ENCODE measurements at places on chromosomes 16 and 17.
A peak's percentile ranks its signal among the peaks of the same experiment; 100 is the strongest.

DNA sequence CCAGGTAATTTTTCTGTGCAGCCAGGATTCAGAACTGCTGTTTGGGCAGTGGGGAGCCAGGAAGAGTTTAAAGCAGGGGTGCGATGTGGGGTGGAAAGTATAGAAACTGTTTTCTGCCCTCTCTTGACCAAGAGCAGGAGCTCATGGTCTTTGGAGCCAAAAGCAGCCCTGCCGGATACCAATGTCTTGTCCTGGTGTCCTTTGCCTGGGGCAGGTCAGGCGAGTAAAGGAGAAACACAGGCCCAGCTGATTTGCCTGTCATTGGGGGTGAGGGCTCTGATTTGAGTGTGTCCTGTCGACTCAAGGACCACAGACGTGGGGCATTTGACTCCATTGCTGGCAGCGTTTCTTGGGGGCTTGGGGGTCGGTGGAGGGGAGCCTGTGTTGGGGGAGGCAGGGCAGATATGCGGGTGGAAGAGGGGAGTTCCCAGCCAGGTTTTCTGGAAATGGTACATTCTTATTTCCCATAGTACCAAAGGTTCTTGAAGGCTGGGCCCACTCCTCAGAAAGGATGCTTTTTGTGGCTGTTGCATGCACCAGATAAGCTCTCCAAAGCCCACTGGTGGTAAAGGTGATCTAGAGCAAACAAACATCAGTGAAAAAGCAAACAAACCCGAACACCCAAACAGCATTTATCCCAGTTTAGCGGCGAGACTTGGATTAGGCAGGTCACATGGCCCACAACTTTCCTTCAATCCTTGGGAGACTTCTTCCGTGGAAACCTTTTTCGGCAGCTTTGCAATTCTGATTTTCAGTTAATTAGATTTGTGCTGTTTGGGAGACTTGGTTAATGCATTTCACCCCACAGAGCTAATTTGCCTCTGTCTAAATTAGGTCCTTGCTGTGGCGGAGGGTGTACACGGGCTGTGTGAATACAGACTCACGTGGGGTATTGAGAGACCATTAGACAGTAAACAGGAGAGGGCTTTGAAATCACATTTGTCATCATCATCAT is 59.0 kb downstream of the MSI2 start:
- no peak for DNase-seq

DNA sequence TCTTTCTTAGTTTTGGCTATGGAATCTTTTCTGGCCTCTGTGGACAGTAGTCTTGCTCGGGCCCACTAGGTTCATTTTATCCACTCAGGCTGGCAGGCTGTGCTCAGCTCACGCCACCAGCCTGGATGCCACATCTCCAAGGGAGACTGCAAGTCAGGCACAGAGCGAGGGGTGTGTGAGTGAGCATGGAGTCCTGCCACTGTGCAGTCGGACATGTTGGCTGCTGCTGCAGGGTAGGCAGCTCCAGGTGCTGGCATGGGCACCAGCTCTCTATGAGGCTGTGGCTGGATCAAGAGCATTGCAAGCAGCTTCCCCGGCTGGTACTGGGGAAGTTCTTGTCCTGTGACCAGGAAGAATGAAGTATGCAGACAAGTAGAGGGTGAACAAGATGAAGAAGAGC is 158.9 kb downstream of the PCTP start:
- no peak for DNase-seq

DNA sequence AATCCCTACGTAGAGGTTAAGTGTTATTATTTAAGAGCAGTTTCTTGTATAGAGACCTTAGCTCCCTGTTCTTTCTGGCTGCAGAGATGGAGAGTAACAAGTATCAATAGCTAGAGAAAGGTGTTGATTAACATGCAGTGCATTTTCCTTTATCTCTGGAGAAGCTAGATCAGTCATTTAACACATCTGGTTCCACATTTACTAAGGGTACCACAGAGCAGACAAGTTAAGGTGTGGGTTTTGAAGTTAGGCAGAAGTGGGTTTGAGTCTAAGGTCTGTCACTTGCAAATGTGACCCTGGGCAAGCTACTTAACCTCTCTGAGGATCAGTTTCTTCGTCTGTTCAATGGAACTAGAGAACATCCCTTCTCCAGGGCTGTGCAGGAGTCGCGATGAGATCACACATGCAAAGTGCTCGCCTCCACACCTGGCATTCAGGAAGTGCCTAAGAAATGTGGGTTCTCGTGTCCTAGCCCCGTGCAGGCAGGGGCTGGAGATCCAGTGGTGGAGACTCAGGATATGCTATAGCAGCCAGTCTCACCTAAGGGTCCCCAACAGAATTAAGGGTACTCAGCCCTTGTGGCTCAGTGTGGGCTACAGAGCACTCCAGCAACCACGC is 224.4 kb downstream of the XYLT1 start:
- no peak for DNase-seq

DNA sequence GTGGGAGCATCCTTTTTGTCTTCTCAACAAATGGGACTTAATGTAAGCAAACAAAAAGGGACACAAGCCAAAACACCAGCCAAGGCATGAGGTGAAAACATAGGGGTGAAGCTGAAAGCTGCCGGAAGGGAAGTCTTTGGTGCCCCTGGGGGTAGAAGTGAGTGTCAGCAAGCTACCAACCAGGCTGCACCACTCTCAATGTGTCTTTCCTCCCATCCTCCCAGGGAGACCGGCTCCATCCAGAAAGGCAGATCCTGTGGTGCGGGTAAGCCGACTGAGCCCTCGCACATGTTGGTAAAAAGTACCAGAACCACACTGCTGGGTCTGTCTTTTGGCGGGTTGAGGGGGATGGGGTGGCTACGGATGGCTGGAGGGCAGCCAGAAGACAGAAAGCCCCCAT is 52.0 kb upstream of the SREBF1 start:
- DNase-seq, result no peak

- no peak for DNase-seq
Observed at GRCh38 chr16:17345043-17345442, 125.7 kb downstream of the XYLT1 start.

DNA sequence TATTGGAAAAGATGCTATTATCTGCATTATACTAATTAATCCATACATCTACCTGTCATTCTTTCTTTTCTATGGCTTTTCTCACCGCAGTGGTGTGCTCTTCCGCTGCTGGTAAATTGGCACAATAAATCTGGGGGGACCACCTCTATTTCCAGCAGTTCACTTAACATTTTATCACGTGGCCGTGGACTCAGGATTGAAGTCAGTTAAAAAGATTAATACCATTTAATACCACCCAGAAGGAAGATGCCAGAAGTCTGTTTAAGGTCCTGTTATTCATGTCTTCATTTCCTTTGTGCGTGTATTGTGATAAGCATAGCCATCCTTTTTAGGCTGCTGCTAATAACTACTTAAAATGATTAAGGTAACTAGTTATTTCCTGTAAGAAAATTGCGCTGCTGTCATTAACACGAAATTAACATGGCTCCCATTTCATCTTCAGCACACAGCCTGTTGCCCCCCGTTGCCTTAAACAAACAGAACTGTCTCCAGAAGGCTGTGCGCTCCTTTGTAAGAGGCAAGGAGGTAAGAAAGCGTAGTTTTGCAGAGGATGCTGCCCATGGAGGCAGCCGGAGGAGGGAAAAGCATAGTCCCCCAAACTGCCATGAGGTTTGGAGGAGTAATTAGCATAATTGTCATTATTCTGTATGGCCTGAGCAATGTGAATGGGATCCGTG is 414.4 kb downstream of the UTP18 start:
- DNase-seq, result no peak

DNA sequence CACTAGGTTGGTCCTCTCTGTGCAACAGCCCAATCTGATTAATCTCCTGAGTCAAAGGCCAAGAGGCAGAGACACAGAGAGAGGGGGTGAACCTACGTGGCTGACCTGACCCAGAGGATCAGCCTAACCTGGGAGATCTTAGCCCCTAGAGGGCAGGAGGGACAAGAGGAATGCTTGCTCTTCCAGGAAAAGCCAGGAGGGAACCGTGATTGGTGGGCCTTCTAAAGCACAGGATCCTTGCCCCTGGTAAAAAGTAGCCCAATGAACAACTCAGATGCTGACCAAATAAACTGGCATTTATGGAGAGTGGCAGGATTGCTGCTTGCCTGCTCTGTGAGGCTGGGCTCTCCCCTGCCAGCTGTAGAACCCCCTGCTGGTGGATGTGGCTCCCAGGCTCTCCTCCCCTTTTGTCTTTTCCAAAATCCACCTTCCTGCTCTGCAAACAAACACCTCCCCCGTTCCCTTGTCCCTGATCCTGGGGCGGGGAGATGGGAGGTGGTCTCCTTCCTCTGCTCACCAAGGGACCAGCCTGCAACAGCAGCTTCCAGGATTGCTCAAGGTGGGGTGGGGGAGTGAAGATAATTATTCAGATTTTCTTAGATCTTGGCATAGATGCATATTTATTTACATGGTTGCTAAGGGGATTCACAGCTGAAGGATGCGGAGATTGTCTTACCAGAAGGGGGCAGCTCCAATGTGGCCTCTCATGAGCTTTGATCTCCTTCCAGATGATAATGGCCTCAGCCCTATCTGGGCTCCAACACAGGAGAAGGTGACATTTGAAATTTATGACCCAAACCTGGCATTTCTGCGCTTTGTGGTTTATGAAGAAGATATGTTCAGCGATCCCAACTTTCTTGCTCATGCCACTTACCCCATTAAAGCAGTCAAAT is 71.9 kb downstream of the SDR42E1 start:
- DNase-seq, result no peak

GRCh38 chr17:37167756-37168155 is 208.0 kb upstream of the C17orf78 start:
- no peak for DNase-seq

- DNase-seq, result no peak
Observed at GRCh38 chr16:79158337-79158736, 442.2 kb downstream of the MAF start.

GRCh38 chr17:80049986-80050385 is 13.5 kb downstream of the CCDC40 start:
- no peak for DNase-seq

DNA sequence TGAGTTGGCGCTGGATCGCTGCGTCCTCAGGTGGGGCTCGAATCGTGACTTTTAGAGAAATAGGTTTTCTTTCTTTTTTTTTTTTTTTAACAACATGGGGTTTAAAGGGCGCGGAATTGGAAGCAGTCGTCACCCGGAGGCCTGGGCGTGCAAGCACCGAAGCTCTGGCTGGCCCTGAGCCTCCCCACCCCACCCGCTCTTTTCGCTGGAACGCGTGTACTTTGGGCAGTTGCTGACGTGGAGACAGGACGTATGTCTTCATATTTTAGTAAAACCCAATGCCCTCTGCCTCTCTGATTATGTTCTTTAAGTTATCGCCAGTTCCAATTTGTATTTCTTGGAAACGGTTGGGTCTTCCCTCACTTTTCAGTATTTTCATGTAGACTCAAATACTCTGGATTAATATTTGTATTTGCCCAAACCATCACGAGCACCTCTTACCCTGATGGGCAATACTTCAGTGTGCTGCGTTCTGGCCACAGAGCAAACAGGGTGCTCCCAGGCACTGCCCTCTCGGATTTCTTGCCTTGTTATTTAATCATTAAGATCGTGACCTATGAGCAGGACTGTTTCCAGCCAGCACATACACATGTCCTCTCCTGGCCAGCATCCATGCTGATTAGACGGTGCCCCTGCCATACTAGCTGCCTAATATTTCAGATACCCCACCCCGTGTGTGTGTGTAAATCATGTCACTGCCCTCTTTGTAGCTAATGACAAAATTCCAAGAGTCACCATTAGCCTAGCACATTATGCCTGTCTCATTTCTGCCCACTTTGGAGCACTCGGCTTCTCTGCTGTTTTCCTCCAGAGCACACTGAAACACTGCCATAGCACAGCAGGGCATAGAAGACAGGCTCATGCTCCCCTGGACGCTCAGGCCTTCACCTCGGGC is 805 bp upstream of the C16orf95 start:
- DNase-seq, result no peak

DNA sequence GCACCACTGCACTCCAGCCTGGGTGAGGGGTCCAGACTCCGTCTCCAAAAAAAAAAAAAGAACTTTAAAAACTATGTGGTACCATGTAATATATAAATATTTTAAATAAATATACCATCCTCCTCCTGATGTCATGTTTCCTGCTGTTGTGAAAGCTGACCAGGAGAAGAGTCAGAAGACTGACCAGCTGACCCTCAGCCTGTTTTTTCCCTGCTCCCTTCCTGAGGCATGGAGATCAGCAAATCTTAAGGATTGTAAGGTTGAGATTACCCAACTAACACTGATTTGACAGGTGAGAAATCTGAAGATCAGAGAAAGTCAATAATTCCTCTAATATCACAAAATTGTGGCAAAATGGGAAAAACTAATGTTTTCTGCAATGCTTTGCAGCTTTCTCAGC is 18.1 kb downstream of the NCOR1 start:
- DNase-seq, result no peak

DNA sequence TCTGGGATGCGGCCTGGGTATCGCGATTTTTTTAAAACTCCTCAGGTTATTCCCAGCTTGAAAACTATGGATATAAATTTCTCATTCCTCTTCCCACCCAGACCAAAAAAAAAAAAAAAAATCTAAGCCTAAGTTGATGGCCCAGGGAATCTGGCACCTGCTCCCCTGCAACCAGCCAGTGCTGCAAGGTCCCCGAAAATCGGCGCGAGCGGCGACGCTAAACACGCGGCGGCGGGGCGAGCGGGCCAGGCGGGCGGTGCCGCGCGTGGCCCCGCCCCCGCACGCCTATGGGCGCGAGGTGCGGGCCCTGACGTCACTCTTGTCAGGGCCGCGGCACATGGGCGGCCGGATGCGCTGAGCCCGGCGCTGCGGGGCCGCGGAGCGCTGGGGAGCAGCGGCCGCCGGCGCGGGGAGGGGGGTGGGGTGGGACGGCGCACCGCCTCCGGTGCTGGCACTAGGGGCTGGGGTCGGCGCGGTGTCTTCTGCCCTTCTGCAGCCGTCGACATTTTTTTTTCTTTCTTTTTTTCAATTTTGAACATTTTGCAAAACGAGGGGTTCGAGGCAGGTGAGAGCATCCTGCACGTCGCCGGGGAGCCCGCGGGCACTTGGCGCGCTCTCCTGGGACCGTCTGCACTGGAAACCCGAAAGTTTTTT is at the start of gene HLF:
TSS of gene HLF (plus strand) at position 316 of the 654 bp plus-strand sequence. CDS start 525 bp downstream, outside the sequence.
- DNase-seq, result peak; percentile 86

GRCh38 chr16:85460252-85461021 is 152.7 kb upstream of the GSE1 start:
- no peak for DNase-seq

DNA sequence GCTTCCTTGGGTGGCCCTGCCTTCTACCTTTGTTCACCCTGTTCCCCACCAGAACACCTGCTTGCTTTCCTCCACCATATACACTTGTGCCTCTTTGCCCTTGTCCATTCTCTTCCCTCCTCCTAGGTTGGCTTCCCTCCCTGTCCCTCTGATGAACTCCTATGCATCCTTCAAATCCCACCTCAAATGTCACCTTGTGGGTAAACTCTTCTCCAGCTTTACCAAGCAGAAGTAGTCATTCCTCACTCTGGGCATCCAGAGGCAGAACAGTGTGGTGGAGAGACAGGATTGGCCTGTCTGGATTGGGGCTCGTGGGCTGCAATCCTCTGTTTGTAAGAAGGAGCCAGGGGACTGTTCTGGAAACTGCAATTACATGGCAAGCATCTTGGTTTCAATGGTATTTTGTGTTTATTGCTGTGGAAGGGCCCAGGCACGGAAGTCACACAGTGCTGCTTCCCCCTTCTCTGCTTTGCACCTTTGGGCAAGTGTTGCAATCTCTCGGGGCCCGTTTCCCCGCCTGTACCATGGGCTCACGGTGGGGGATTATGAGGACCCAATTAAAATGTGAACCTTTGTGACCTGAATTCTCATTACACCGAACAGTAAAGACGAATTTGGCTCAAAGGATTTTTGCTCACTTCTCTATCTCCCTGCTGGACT is 21.9 kb upstream of the NXPH3 start:
- DNase-seq, result no peak

Measured in NCI-H446 (cell line).